ENCODE measurements at places on chromosomes 7 and 10.

GRCh38 chr7:84194484-84195271, at the start of gene SEMA3A:
Gene SEMA3A (minus strand): TSS chr7:84194789. CDS start chr7:84194586, 203 bp downstream.
- peak; percentile 82 for DNase-seq

- DNase-seq: no peak
These were observed 38.3 kb upstream of the TOMM7 start for GRCh38 chr7:22860784-22861482.

GRCh38 chr7:82049891-82050533, 280.2 kb upstream of the HGF start:
- DNase-seq: peak; percentile 64

- no peak for DNase-seq
These were observed 4.1 kb downstream of the MMS19 start for GRCh38 chr10:97494151-97494550.

Measured in H4 (cell line).